ENCODE measurements at places on chromosomes 16 and 17.

DNA sequence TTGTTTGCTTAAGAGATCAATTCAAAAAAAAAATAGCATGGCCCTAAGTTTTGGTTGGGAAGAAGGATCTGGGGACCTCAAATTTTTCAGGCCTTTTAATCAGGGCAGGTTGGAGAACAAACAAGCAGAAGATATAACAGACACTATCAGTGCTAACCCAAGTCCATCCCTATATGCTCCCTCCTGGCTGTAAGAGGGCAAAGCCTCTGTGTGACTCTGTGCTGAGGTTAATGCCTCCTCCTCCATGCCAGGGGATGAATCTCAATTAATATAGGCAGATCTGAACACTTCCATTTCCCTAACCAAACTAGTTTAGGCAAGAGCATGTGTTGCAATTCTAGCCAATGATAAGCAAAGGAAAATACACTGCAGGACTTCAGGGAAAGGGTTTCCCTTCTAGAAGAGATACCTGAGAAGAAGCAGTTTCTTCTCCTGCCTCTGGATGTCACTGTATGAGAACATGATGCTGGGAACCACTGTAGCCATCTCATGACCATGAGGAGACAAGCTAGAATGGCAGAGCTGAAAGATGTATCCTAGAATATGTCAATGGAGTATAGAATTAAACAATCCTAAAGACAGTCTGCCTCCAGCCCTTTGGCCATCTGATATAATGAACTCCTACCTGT, 76.0 kb downstream of the CHD9NB start:
- no peak for DNase-seq

GRCh38 chr17:17845046-17845775, 8.4 kb upstream of the SREBF1 start:
- DNase-seq: no peak

DNA sequence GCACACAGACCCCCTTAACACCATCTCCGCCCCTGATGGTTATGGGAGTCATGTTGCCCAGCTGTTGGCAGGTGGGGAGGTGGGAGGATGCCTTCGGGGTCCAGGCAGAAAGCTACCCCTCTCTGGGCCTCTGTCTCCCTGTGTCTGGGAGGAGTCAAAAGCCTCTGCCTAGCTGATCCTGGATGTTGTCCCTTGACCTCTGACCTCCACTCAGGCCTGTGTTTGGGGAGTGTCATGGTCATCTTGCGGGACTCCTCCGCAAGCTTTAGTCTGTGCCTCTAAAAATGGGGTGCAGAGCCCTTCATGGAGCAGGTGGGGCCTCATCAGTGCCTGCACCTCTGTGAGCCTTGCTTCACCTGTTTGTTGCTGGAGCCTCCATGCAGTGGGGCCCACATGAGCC, 3.8 kb downstream of the LLGL1 start:
- no peak for DNase-seq

DNA sequence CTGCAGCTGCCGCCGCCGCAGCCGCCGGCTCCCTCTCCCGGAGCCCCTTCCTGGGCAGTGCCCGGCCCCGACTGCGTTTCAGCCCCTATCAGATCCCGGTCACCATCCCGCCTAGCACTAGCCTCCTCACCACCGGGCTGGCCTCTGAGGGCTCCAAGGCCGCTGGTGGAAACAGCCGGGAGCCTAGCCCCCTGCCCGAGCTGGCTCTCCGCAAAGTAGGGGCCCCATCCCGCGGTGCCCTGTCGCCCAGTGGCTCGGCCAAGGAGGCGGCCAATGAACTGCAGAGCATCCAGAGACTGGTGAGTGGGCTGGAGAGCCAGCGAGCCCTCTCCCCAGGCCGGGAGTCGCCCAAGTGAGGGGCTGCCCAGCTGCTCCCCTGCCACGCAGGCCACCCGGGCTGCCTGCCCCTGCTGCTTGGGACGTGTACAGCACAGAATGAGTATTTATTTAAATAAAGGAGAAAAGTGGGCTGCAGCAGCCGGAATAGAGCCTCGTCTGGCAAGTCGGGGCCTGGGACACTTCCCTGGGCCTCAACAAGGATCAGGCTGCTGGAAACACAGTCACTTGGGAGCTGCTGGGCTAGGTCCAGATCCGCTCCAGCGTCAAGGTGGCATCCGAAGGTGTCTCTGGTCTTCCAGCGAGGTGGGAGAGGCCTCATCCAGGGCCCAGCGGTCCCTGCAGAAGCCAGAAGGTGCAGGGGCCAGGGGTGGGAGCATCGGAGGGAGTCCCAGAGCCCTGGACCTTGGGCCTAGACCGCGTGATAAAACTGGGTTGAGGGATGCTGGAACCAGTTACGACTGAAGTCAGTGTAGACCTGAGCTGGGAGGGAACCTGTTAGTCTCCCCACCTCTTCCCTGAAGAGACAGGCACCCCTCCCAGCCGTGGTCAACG, 8.8 kb downstream of the TBX2 start:
- no peak for DNase-seq

DNA sequence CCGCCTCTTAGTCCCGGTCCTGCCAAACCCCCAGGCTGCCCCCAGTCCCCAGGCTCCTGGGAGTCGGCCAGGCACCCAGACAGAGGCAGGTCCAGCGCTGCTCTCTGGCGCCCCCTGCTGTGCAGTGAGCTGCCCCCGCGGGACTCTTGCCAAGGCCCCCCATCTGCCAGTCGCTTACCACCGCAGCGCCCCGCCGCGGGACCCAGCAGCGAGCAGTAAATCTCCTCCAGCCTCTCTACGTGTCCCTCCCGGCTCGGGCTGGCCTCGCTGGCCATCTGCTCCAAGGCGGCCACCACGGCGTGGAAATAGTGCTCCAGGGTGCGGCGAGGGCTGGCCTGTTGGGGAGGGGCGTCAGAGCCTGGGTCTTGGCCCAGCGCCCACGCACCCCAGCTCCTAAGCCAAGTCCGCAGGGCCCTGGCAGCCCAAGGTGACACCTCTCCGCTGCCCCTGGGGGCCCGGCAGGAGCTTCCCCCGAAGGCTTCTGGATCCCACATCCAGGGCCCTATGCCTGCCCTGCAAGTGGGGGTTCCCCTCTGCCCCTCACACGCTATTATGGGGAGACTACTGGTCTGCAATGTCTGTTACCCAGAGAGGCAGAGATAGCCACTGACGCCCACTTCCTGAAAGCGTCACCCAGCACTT, 33.7 kb upstream of the MFSD6L start:
- DNase-seq: no peak

DNA sequence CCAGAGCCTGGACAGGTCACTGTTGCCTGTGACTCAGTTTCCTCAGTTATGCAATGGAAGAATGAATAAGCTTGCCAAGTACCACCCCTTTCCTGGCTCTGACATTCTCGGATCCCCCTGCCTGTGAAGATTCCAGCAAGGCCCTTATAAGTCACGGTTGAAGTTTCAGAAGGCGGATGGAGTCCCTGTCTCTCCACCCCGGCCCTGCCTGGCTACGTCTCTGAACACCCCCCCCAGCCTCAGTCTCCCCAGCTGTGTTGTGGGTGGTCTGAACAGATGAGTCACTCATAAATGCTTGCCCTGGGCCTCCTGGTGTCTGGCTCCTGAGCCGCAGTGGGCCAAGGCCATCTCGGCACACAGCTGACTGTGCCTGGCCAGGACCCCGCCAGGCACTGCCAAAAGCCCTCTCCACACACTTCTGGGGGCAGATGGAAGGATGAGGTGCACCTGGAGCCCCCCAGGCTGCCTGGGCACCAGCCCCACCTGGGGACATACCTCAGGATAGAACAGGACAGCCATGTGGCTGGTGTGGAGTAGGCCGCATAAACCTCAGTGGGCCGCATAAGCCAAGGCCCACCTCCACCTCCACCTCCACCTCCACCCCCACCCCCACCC, 15.4 kb downstream of the VASN start:
- no peak for DNase-seq

DNA sequence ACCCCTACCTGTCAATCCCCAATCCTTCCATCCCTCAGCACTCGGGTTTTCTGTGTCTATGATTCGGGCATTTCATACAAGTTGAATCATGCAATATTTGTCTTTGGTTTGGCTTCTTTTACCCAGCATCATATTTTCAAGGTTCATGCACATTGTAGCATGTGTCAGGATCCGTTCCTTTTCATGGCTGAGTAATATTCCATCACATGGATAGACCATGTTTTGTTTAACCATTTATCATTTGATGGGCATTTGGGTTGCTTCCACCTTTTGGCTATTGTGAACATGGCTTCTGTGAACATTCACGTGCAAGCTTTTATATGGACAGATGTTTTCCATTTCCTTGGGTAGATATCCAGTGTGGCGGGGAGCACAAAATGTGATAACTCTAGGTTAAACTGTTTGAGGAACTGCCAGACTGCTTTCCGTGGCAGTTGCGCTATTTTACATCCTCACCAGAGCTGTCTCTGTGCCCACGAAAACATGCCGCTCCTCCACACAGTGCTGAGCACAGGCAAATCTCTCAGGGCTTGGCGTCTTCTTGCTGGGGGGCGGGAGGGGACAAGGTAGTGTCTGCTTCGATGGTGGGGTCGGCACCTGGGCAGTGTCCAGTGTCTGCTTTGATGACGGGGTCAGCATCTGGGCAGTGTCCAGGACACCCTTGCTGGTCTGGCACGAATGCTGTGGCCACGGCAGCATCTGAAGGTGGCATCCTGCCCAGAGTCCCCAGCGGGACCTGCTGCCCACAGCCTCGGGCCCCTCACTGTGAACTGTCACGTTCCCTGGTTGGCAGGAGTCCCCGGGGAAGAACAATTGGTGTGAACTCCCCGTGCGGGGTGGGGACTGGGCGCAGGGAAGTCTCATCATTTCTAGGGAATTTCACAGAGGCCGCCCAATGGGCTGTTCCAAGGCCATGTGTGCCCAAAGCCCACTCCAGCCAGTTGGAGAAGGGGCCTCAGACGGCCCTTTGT, 32.4 kb upstream of the JPH3 start:
- DNase-seq: no peak

- DNase-seq: no peak
Measured at GRCh38 chr17:79833744-79834564, 5.3 kb downstream of the CBX4 start.

- no peak for DNase-seq
Measured at GRCh38 chr17:21304091-21304490, 19.6 kb downstream of the MAP2K3 start.

GRCh38 chr16:67024384-67025209, 4.4 kb upstream of the CBFB start:
- no peak for DNase-seq

GRCh38 chr16:1030473-1030901, 42.1 kb upstream of the SSTR5 start:
- DNase-seq: no peak

DNA sequence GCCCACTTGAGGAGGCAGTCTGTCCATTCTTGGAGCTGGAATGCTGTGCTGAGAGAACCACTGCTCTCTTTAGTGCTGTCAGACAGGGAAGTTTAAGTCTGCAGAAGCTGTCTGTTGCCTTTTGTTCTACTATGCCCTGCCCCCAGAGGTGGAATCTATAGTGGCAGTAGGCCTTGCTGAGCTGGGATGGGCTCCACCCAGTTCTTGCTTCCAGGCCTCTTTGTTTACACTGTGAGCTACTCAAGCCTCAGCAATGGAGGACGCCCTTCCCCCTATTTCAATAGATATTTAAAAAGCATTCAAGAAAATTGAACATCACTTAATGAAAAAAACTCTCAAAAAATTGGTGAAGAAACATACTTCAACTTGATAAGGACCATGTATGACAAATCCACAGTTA, 313.5 kb downstream of the PHKB start:
- DNase-seq: no peak

DNA sequence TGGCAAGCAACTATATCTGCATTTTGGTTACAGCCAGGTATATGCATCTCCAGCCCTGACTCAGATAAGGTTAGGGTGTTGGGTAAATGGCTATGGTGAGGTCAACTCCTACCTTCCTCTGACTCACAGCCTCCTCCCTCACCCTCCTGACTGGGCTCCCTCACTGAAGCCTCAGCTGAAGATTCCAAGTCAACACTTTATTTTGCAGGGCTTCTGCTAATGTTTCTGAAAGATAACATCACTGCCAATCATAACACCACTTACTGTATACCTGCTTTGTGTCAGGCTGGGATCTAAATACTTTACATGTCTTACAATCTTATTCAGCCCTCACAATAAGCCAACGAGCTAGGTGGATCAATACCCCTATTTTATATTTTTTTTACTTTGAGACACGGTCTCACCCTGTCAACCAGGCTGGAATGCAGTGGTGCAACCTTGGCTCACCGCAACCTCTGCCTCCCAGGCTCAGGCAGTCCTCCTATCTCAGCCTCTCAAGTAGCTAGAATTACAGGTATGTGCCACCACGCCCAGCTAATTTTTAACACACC, 47.8 kb upstream of the GCSH start:
- no peak for DNase-seq

GRCh38 chr17:72852277-72852938, 240.1 kb downstream of the SLC39A11 start:
- DNase-seq: no peak

DNA sequence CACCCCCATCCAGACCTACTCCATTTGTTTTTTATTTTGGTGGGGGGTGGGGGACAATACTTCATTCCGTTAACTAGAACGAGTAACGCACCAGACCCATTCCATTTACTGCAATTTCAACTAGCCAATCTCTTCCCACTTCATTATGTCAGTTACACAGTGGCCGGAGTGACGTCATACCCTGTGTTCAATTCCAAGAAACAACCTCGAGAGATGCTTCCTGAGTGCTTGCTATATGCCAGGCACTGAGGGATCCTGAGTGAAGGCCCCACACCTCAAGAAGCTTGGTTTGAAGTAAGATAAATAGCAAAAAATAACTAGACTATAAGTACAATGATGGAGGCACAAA, 9.1 kb upstream of the SIAH1 start:
- no peak for DNase-seq

DNA sequence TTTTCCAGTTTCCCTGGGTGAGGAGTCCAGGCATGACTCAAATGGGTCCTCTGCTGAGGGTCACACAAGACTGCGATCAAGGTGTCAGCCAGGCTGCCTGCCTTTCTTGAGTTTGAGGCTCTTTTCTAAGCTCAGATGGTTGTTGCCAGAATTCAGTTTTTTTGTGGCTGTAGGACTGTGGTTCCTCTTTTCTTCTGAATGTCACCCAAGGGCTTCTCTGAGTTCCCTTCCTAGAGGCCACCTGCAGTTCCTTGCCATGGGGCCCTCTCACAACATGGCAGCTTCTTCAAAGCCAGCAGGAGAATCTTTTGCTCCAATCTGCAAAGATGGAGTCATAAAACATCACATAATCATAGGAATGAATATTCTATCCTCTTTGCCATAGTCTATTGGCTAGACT, 17.5 kb downstream of the LIMD2 start:
- DNase-seq: no peak

DNA sequence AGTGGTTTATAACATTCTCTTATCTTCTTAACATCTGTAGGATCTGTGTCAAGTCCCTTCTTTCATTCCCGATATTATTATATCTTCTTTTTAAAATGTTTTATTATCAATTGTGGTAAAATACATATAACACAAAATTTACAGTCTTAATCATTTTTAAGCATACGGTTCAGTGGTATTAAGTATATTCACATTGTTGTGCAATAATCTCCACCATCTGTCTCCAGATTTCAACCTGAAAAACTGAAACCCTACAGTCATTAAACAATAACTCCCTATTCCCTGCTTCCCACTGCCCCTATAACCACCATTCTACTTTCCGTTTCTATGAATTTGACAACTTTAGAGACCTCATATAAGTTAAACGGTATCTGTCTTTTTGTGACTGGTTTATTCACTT, 45.5 kb downstream of the CEP112 start:
- DNase-seq: no peak

All from muscle of back (tissue), 13 donors.